Tibial nerve (tissue), 4 donors: ENCODE measurements at places on chromosomes 12 and 14. TPM values are rescaled to one million over a fixed set of nuclear protein-coding genes. Genes with fewer than 3 reads are reported as not detected.

- no peak overlapping the region for H3K4me3 ChIP-seq
- no peaks in the 10 kb centered on the region for H3K36me3 ChIP-seq
- DNase-seq: no peak
- peaks cover 24% of the 10 kb centered on the region for H3K4me1 ChIP-seq
- H3K27ac ChIP-seq: no peak overlapping the region
Measured at GRCh38 chr12:82873309-82873708, 186.6 kb downstream of the TMTC2 start.

- no peaks in the 10 kb centered on the region for H3K36me3 ChIP-seq
- H3K4me1 ChIP-seq: no peaks in the 10 kb centered on the region
- no peaks in the 10 kb centered on the region for H3K27me3 ChIP-seq
Measured at GRCh38 chr14:20757965-20758364, 10.2 kb upstream of the EDDM3B start.

The TROAP gene
- total RNA-seq: 0.30 TPM

DNA sequence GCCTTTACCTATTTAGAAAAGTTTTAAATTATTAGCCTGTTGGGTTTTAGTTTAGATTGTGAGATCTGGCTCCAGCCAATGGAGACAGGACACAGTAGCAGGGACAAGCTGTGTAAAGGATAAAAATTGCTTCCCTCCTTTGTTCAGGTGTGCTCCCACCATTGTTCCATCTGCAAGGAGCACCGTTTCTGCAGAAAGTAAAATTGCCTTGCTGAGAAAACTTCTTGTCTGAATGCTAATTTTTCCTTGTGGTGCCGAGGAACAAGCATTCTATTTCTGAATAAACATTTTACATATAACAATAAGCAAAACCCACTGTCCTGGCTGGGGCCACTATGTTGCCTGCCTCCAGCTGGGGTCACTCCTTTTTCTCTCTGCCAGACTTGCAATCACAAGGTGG lies 72.7 kb upstream of the ZFP36L1 start:
- H3K27ac ChIP-seq: no peak overlapping the region
- H3K4me3 ChIP-seq: no peak overlapping the region
- no peak for DNase-seq

GRCh38 chr12:132561427-132562156 lies 48.8 kb downstream of the LRCOL1 start:
- H3K4me3 ChIP-seq: no peak overlapping the region
- peaks cover 8% of the 10 kb centered on the region for H3K27me3 ChIP-seq
- H3K36me3 ChIP-seq: peaks cover 19% of the 10 kb centered on the region
- DNase-seq: no peak
- H3K4me1 ChIP-seq: peaks cover 17% of the 10 kb centered on the region

The ACOT4 gene
- total RNA-seq: 0.20 TPM

The CD69 gene
- total RNA-seq: 4.2 TPM

DNA sequence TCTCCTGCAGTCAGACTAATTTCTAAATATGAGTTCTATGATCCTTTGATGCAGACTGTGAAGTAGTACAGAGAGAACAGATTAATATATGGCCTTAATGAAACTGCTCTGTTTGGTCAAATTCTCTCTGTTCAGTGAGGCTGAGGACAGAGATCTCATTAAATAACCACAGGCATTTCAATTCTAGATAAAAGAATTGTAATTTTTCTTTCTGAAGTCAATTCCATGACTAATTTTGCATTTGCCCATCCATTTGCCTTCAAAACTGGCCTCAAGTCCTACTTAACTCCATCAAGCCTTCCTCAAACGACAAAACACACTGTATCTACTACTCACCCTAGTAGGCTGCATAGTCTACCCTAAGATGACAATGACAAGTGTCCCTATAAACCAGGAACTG lies 67.1 kb downstream of the DUSP16 start:
- DNase-seq: no peak
- no peak overlapping the region for H3K4me3 ChIP-seq
- H3K27ac ChIP-seq: no peak overlapping the region

DNA sequence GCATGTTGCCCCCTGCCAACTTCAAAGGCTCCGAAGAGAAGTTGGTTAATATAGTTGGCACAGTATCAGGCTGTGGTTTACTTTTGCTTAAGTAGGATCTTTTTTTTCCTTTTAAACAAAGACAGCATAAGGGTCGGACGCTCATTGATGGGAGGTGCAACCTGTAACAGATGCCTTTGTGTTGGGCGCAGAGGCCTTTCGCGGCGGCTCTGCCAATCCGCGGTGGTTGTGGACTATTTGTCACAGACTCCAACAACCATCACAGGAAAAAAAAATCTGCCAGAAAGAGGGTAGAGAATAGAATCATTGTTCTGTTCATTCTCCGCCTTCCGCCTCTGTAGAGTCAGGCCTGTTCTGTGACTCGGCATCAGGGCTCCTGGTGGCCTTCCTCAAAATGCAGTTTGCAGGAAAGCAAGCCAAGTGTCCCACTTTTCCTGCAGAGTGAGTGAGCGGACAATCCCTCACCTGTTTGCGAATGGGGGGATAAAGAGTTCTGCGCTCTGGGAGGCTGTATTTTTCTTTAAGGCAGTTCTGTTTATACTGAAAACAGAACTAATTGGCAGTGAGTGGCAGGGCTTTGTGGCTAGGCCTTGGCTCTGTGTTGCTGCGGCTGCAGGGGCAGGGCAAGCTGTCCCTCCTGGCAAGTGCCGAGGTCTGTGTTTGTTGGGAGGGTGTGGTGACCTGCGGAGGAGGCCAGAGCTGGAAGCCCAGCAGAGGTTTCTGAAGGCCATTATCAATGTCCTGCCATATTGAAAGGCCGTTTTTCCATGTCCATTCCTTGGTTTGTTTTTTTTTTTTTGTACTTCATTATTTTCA lies 83.0 kb upstream of the PIWIL1 start:
- H3K27ac ChIP-seq: no peak overlapping the region
- DNase-seq: no peak
- no peak overlapping the region for H3K4me3 ChIP-seq
- no peaks in the 10 kb centered on the region for H3K4me1 ChIP-seq

The VWF gene
- 245 TPM for total RNA-seq

The ZCRB1 gene
- 44.8 TPM for total RNA-seq

- H3K4me1 ChIP-seq: peaks cover 46% of the 10 kb centered on the region
- H3K27ac ChIP-seq: peak overlapping the region; percentile 99
- H3K27me3 ChIP-seq: no peaks in the 10 kb centered on the region
- no peak for DNase-seq
- no peaks in the 10 kb centered on the region for H3K36me3 ChIP-seq
Measured at GRCh38 chr12:45730084-45730347, 510 bp downstream of the ARID2 start.

DNA sequence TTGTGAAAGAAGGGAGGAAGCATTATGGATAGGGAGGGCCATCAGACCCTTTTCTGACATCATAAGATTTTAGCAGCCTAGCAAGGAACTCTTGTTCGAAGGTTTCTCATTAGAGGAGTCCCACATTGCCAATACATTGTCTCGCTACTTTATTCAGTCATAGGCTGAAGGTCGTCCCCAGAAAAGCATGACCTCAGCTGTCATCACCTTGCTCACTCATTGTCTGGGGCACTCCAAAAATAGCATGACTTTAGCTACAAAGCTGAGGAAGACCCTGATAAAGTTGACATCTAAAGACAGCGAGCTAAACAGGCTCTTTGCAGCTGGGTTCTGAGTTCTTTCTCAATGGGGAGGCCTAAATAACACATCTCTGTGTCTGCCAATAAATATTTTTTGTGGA lies 112.4 kb upstream of the PTPRR start:
- no peaks in the 10 kb centered on the region for H3K36me3 ChIP-seq
- no peak overlapping the region for H3K4me3 ChIP-seq
- H3K27ac ChIP-seq: no peak overlapping the region
- H3K27me3 ChIP-seq: no peaks in the 10 kb centered on the region

GRCh38 chr14:68806526-68807147 lies 13.8 kb upstream of the ZFP36L1 start:
- H3K36me3 ChIP-seq: no peaks in the 10 kb centered on the region
- no peaks in the 10 kb centered on the region for H3K27me3 ChIP-seq
- H3K27ac ChIP-seq: no peak overlapping the region
- no peak overlapping the region for H3K4me3 ChIP-seq
- H3K4me1 ChIP-seq: peaks cover 18% of the 10 kb centered on the region

- no peak for DNase-seq
- no peak overlapping the region for H3K27ac ChIP-seq
- no peaks in the 10 kb centered on the region for H3K27me3 ChIP-seq
- no peak overlapping the region for H3K4me3 ChIP-seq
- no peaks in the 10 kb centered on the region for H3K36me3 ChIP-seq
- no peaks in the 10 kb centered on the region for H3K4me1 ChIP-seq
Measured at GRCh38 chr14:54023027-54023426, 66.4 kb upstream of the BMP4 start.

GRCh38 chr14:99541211-99541610 lies 60.0 kb downstream of the CCNK start:
- no peaks in the 10 kb centered on the region for H3K27me3 ChIP-seq
- no peaks in the 10 kb centered on the region for H3K36me3 ChIP-seq
- H3K27ac ChIP-seq: no peak overlapping the region
- DNase-seq: no peak
- no peak overlapping the region for H3K4me3 ChIP-seq
- H3K4me1 ChIP-seq: no peaks in the 10 kb centered on the region

GRCh38 chr14:71262441-71262840 lies 355.2 kb downstream of the PCNX1 start:
- no peaks in the 10 kb centered on the region for H3K36me3 ChIP-seq
- no peaks in the 10 kb centered on the region for H3K27me3 ChIP-seq
- H3K4me3 ChIP-seq: no peak overlapping the region
- H3K27ac ChIP-seq: no peak overlapping the region

- no peak overlapping the region for H3K4me3 ChIP-seq
- H3K27me3 ChIP-seq: no peaks in the 10 kb centered on the region
- H3K4me1 ChIP-seq: no peaks in the 10 kb centered on the region
- no peaks in the 10 kb centered on the region for H3K36me3 ChIP-seq
- no peak for DNase-seq
- H3K27ac ChIP-seq: no peak overlapping the region
Measured at GRCh38 chr12:107328442-107329133, 235.2 kb upstream of the CRY1 start.
